Cortex of kidney (tissue), 1 donor: ENCODE measurements at places on chromosomes 16 and 17.

GRCh38 chr17:79932451-79933306, 93.4 kb upstream of the CBX4 start:
- no peak for DNase-seq

DNA sequence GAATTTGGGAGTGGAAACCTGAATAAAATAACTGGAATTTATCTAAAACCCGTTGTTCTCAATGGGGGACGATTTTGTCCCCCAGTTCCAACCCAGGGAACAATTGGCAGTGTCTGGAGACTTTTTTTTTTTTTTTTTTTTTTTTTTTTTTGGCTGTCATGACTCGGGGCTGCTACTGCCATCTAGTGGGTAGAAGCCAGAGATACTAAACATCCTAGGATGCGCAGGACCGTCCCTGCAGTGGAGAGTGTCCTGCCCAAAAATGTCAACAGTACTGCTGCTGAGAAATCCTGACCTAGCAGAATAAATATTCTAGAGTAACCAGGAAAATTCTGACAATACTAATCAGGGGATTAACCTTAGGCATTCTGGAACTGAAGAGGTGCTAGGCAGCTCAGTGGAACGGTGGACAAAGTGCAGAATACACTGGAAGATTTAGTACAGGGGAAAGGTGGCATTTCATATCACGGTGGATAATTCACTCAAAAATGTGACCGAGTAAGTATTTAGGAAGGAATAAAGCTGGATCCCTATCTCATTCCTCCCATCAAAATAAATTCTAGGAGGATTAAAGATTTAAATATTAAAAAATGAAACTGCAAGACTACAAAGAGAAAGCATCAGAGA, 107.6 kb downstream of the SPECC1 start:
- no peak for DNase-seq

DNA sequence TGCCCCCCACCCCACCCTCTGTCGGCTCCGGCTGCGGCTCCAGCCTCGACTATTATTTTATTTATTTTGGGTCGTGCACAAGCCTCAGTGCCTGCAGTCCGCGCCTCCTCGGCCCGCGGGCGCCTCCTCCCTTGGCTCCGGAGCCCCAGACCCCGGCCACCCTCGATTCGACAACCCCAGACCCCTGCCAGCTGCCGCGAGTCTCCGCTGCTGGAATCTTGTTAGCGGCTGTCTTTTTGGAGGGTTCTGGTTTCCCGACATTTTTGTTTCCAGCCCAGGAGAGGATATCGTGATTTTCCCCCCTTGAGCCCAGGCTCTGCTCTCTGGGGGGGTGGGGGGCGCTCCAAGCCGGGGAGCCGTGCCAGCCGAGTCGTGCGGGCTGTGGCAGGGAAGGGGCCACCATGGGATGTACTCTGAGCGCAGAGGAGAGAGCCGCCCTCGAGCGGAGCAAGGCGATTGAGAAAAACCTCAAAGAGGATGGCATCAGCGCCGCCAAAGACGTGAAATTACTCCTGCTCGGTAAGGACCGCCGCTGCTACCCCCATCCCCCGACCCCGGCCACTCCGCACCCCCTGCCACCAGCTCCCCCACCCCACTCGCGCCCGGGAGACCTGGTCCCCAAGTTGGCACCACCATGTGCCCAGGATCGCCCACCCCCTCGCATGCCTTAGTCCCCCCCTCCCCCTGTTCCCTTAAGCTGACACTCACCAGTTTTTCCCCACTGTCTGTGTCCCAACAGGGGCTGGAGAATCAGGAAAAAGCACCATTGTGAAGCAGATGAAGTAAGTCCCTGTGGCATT, 746 bp downstream of the GNAO1 start:
- DNase-seq = no peak

- DNase-seq = no peak
Observed at GRCh38 chr16:3020604-3021448, 658 bp downstream of the TNFRSF12A start.

- DNase-seq = no peak
Observed at GRCh38 chr16:87860553-87861299, 8.6 kb downstream of the SLC7A5 start.

DNA sequence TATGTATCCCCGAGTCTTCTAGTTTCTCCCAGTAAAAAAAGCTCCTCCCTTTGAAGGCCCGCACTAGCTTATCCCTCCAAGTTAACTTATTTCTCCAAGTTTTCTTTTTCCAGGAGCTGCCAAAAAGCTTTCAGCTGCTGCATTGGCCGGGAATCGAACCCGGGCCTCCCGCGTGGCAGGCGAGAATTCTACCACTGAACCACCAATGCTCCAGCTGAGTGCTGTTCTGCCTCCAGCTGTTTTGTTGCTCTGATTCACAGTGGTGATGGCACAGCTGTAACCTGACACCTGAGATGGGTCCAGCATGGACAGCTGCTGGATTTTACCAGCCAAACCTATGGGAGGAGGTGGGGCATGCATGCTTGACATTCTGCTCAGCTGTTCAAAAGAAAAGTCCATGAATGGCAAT, 22.1 kb downstream of the VAC14 start:
- no peak for DNase-seq

GRCh38 chr17:35079547-35080423, 16.3 kb upstream of the RFFL start:
- DNase-seq = no peak

DNA sequence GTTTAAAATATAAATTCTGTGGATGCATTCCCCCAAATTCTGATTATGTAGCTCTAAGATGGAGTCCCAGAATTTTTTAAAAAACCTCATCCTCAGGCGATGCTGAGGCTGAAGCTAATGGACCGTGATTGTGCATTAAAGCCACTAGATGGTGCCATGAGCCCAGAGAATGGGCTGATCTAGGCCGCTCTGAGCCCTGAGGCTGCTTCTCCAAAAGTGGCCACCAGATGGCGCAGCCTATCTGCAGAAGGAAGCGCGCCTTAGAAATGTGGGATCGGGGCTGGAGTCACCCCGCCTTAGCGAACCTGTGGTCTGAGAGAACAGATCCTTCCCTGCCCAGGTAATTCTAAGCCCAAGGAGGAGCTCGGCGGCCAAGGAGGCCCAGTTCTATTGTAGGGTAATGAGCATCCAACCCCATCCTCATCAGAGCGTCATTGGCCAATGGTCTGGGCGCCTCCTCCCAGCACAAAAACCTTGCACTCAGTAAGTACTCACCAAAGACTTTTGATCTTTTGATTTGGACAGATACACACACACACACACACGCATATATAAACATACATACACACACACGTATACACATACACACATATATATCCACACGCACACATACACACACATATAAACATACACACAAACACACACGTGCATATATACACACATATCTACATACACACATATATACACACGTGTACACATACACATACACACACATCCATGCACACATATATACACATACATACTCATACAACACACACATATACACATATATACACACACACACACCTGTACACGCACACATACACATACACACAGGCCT, 13.7 kb upstream of the MMP2 start:
- no peak for DNase-seq

GRCh38 chr17:77376795-77377709, 236.3 kb downstream of the SEC14L1 start:
- DNase-seq = no peak

DNA sequence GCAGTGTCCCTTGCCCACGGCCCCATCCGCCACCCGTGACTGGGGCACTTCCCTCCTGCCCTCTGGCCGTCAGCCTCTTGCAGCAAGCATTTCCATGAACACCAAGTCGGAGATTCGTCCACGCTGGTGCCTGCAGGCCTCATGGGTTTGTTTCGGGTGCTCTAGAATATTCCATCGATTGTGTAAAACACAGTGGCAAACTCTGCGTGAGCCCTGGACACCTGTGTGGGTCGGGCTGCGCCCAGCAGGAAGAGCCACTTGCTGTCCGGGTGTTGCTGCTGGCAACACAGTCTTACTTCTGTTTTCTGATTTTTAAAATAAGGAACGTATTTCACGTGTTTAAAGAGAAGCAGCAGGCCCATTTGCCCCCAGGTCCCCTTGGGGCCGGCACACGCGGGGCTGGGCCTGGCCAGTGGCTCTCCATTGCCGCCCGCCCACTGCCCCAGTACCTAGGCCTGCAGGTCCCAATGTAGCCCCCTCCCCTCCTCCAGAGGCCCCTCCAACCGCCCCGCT, 10.0 kb downstream of the CYBC1 start:
- DNase-seq = no peak

DNA sequence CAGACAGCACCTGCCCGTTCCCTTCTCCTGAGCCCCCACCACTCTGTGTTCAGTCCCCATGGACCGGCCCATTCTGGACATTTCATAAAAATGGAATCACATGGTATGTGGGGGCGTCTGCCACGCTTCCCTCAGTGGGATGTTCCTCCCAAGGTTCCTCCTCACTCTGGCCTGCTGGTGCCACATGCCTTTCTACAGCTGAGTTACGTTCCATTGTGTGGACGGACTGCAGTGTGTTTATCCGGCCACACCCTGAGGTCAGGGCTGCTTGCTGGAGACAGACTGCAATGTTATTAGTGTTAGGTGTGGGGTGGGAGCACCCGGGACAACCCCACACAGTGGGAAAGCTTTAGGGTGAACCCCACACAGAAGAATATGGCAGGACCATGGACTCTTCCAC, 5.9 kb upstream of the AATK start:
- DNase-seq = no peak

DNA sequence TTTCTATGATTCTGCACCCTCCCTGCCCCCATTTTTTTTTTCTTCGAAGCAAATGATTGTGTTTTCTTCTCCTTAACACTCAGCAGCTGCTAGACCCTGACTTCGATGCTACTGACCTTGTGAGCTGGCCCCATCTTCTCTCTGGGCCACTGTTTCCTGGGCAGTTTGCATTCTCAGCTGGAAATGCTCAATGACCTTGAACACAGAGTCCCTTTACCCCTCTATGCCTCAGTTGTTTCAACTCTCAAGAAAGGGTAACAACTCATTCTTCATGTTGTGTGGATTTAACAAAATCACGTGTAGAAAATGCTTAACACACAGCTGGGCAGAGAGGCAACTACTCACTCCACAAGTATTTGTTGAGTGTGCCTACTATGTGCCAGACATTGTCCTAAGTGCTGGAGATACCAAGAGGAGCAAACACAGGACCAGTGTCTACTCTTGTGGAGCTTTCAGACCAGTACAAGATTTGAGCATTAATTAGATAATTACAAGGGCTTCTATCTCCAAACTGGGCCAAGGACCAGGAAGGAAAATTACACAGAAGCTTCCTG, 66.2 kb downstream of the IQCK start:
- DNase-seq = no peak

- DNase-seq = no peak
Observed at GRCh38 chr16:4313563-4314531, 2.0 kb upstream of the GLIS2 start.

DNA sequence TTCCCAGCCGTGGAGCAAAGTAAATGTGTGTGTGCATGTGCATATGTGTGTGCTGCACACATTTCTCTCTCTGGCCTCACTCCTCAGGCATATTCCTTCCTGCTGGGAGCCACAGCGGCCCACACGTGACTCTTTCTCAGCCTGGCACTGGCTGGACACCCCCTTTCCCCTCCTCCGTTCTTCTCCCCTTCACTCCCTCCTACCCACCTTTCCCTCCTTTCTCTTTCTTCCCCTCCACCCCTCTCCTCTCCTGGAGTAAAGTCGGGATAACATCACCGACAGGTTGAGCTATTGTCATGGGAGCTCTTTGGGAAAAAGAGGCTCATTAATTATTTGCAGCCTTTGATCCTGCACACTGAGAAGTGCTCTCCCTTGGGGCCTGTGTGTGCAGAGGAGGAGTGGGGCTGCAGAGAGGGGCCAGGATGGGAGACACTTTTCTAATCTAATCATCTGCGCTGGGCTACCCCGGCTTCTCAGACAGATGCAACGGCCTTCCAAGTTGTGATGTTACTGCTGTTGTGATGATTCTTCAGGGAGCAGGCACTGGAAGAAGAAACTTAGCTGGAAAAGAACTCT, 126.3 kb upstream of the HSBP1 start:
- no peak for DNase-seq

DNA sequence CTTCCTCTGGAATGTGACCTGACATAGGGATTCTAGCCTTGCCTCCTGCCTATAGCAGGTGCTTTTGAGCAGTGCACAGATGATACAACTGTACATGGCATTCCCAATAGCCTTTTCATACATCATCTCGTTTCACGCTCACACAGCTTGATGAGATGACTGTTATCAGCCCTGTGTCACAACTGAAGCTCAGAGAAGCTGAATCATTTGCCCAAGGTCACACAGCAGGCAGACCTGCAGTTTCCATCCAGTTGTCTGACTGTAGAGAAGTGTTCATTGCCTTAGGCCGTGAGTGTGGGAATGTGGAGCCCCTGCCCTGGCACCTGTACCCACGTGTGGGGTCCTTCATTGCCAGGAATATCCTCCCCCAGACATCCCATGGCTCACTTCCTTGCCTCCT, 20.1 kb downstream of the WFDC1 start:
- no peak for DNase-seq

GRCh38 chr17:82118815-82119380, 20.9 kb upstream of the FASN start:
- no peak for DNase-seq

GRCh38 chr16:191831-192230, 11.6 kb downstream of the HBQ1 start:
- no peak for DNase-seq

- no peak for DNase-seq
Observed at GRCh38 chr16:60206516-60206915, 1472.4 kb upstream of the GOT2 start.

DNA sequence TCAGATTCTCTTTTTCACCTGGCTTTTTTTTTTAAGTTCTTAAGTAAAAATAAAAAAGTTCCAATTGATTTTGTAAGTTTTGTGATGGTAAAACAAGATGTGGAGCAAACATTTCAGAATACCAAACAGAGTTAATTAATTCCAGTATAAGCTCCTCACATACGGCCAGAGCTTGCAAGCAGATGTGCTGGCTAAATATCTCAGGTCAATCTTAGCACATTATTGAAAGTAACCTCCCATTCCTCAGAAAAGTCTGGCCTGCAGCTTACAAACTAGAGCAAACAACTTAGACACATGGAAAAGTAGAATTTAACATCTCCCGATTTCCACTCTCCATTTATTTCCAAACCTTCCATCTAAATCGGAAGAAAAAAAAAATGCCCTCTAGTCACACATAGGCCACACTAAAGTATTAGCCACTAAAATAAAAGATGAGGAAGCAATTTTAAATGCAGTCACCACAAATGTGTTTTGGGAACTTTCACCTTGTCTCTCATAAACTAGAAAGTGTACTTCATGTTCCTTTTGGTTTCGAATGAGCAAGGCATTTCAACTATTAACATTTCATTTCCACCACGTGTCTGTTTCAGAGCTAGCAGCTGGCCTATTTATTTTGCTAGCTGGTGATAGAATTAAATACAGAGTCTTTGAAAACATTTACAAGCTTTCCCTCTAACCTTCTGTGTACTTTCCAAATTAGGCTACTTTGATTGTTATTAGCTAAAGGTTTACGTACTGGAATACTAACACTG, 143.3 kb downstream of the STX8 start:
- no peak for DNase-seq

- DNase-seq = no peak
Observed at GRCh38 chr16:20763461-20764232, at the start of gene ACSM3. ACSM3 (plus strand) TSS chr16:20764014; CDS start chr16:20770035, 6,021 bp downstream.
